Breast epithelium (tissue), 4 donors: ENCODE measurements at places on chromosomes 4 and X. TPM values are rescaled to one million over a fixed set of nuclear protein-coding genes. Genes with fewer than 3 reads are reported as not detected.

GRCh38 chr4:141388481-141388880, 167.8 kb downstream of the ZNF330 start:
- no peak overlapping the region for H3K27ac ChIP-seq
- H3K36me3 ChIP-seq = no peaks in the 10 kb centered on the region
- no peaks in the 10 kb centered on the region for H3K4me1 ChIP-seq
- no peak overlapping the region for H3K4me3 ChIP-seq

- no peaks in the 10 kb centered on the region for H3K36me3 ChIP-seq
- H3K27me3 ChIP-seq = no peaks in the 10 kb centered on the region
- no peak overlapping the region for H3K27ac ChIP-seq
- DNase-seq = no peak
These were observed 49.6 kb downstream of the LAMP2 start for GRCh38 chrX:120419463-120419862.

GRCh38 chr4:164771088-164771487, 17.2 kb downstream of the SMIM31 start:
- H3K27ac ChIP-seq = no peak overlapping the region
- no peaks in the 10 kb centered on the region for H3K27me3 ChIP-seq
- H3K36me3 ChIP-seq = no peaks in the 10 kb centered on the region
- H3K4me3 ChIP-seq = no peak overlapping the region
- DNase-seq = no peak

DNA sequence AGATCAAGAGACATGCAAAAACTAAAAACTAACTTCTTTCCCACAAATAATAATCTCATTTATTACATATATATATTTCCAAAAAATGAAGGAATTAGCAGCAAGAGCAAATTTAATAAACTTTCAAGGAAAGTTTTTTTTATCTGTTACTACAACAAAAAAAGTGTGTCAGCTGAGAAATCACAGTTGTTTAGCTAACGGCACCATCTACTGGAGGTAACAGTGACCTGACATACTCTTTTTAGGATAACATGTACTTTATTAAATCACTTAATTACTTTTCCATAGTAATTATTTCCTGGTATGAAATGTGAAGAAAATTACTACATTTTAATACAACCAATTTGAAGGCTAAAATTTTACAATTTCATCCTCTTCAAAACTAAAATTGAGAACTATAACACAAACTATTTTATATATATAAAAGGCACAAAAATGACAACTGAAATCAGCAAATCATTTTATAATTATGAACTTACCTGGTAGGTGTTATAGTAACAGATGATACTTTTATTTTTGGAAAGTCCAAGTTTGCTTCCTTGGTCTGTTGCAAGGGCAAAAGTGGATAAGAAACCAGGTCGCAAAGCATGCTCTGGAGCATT, 9.1 kb downstream of the LAMTOR3 start:
- H3K36me3 ChIP-seq = peaks cover 11% of the 10 kb centered on the region
- H3K4me3 ChIP-seq = no peak overlapping the region
- DNase-seq = no peak
- no peak overlapping the region for H3K27ac ChIP-seq
- H3K27me3 ChIP-seq = no peaks in the 10 kb centered on the region

The SLC7A11 gene
- total RNA-seq = 1.3 TPM

DNA sequence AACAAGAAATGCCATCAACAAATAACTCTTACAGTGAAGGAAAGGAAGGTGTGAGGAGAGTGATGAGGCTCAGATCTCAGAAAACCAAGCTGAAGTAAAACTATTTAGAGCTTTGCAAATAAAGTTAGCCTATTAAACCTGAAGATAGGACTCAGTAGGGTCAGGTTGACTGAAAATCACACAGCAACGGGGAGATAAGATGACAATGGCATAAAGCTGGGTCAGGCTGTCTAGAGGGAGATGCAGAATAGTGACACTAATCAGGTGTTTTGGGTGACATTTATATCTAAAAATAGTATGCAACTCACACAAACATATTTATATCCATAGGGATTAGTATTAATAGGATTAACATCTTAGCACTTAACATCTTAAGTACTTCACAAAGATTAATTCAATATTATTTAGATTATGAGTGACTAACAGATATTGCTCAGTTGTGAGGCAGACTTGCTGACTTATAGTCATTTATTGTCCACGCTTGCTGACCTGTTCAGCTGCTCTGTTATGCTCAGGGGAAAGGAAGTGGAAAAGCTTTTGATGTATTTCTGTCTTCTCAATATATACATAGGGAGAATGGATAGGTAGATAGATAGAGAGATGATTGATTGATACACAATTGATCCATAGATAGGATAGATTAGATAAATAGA, 130.7 kb upstream of the GUCY1A1 start:
- H3K4me3 ChIP-seq = no peak overlapping the region
- H3K4me1 ChIP-seq = no peaks in the 10 kb centered on the region
- no peak overlapping the region for H3K27ac ChIP-seq
- no peaks in the 10 kb centered on the region for H3K36me3 ChIP-seq
- no peak for DNase-seq

DNA sequence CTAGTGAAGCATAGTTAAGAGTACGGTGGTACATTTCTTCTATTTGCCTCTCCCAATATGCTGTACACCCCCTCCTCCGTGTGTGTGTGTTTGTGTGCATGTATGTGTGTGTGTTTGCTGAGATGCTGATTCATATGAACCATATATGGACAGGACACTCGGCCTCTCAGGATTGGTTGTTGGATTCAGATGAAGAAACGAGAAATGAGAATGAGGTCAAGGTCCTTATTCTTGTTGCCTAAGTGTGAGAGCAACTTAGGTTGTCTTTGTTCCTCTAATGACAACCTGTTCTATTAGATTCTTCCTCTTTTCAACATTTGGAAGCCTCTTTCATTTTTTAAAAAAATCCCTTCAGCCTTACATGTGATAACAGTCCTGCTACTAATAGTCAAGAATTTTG, 1387.6 kb downstream of the STIM2 start:
- DNase-seq = no peak
- no peak overlapping the region for H3K27ac ChIP-seq
- H3K4me1 ChIP-seq = no peaks in the 10 kb centered on the region
- no peaks in the 10 kb centered on the region for H3K27me3 ChIP-seq
- H3K36me3 ChIP-seq = no peaks in the 10 kb centered on the region
- H3K4me3 ChIP-seq = no peak overlapping the region

The GPR34 gene
- total RNA-seq = 8.5 TPM

DNA sequence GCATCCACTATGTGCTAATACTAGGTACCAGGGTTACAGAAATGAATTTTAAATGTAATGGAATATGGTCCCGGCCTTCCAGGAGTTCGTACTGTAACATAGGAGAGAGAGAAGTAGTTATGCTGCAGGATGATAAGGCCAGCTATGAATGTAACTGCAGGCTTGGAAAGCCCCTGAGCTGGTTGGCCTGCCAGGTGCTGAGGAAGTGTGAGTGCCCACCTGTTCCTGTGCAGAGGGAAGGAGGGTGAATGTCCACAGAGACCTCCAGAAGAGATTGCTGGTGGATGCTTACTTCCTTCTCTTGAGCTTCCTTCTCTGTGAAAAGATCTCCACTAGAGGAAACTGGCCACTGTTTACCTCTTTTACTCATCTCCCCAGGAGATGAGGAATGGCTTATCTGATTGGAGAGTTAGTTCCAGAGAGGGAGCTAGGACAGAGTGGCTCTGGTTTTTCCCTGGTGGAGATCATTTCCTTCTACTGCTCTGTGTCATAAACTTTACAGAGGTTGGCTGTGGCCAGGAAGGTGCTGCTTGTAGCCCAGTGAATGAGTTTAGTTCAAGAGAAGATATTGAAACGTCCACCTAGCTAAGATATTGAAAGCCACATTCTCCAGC, 114.0 kb upstream of the LNX1 start:
- H3K27ac ChIP-seq = no peak overlapping the region
- H3K36me3 ChIP-seq = no peaks in the 10 kb centered on the region
- H3K27me3 ChIP-seq = no peaks in the 10 kb centered on the region
- no peak overlapping the region for H3K4me3 ChIP-seq

- no peaks in the 10 kb centered on the region for H3K27me3 ChIP-seq
- no peaks in the 10 kb centered on the region for H3K36me3 ChIP-seq
- H3K4me1 ChIP-seq = no peaks in the 10 kb centered on the region
- no peak overlapping the region for H3K27ac ChIP-seq
- no peak overlapping the region for H3K4me3 ChIP-seq
These were observed 253.1 kb upstream of the EDA2R start for GRCh38 chrX:66892004-66892403.

DNA sequence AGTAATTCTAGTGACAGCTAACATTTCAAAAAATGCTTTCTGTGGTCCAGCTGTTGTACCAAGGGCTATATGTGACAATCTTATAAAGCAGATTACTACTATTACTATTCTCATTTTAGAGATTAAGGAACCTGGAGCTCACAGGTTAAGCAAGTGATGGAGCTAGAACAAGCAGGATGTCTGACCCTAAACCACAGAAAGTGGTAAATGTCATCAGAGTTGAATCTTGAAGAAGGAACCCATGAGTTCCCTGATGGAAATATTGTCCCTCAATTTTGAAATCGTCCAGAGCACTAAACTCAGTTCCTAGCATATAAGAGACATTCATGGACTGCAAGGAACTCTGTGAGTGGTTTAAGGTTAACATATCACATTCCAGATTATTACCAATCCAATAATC, 214.0 kb downstream of the APBB2 start:
- H3K4me1 ChIP-seq = no peaks in the 10 kb centered on the region
- DNase-seq = no peak
- H3K4me3 ChIP-seq = no peak overlapping the region
- H3K27me3 ChIP-seq = no peaks in the 10 kb centered on the region
- H3K27ac ChIP-seq = no peak overlapping the region

- H3K4me3 ChIP-seq = no peak overlapping the region
- no peaks in the 10 kb centered on the region for H3K27me3 ChIP-seq
These were observed 61.6 kb downstream of the MAD2L1 start for GRCh38 chr4:120005076-120005475.

The UGT2B17 gene
- total RNA-seq = not detected
